ENCODE measurements at places on chromosomes 1 and 21. TPM values are rescaled to one million over a fixed set of nuclear protein-coding genes. Genes with fewer than 3 reads are reported as not detected.

Gene KCNE2
- not detected for total RNA-seq

Gene ZNF593OS
- not detected for total RNA-seq

Gene FTCD
- total RNA-seq, result not detected

Gene MPL
- total RNA-seq, result not detected

Gene SLC6A9
- total RNA-seq, result 2.6 TPM

Gene LIPI
- not detected for total RNA-seq

Gene OR13G1
- total RNA-seq, result not detected

Gene NPHS2
- total RNA-seq, result not detected

Gene OR2L13
- not detected for total RNA-seq

Gene GPR25
- 0.35 TPM for total RNA-seq

Gene HES5
- not detected for total RNA-seq

Gene GDAP2
- 21.9 TPM for total RNA-seq

Gene SAMD13
- 0.73 TPM for total RNA-seq

Gene PDPN
- not detected for total RNA-seq

Gene HAO2
- not detected for total RNA-seq

Gene ITGB2
- total RNA-seq, result 336 TPM

Gene FNDC7
- not detected for total RNA-seq

Gene HEYL
- not detected for total RNA-seq

Gene MACF1
- total RNA-seq, result 488 TPM

Gene NBPF9
- total RNA-seq, result 14.3 TPM

Gene SPRR2A
- not detected for total RNA-seq

Gene OR11L1
- total RNA-seq, result not detected

Gene ABL2
- 8.0 TPM for total RNA-seq

Gene C1orf226
- not detected for total RNA-seq

Gene TTC39A
- total RNA-seq, result not detected

Gene MSH4
- total RNA-seq, result 0.38 TPM

Gene CYP2J2
- total RNA-seq, result 2.2 TPM

Gene KRTAP10-5
- total RNA-seq, result not detected

Measured in activated CD8-positive, alpha-beta memory T cell treated with anti-CD3 and anti-CD28 coated beads, Interleukin-2, amount 10 ng/mL, durations not matched to agents 7 days and 5 days (primary cell).